ENCODE measurements at places on chromosomes 3 and 15.

GRCh38 chr3:45371621-45372020 lies 16.8 kb upstream of the LARS2 start:
- DNase-seq, result no peak

DNA sequence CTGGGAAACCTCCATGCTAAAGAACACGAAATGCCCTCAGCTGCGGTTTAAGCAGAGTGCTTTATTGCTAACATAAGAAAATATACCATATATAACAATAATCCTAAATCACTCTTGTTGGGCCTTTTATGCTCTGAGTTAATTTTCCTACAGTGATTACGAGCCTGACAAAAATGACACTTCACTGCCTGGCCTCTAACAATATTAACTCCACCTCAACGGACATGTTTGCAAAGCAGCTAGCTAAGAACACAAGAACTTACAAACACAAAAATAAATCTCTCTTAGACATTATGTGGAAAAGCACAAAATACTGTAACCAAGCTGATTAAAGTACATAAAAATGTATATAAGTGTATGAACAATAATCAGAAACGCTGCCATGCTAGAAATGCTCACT lies 40.7 kb downstream of the DLG1 start:
- no peak for DNase-seq

- DNase-seq, result peak; percentile 66
Measured at GRCh38 chr3:152402695-152403451, 134.1 kb downstream of the MBNL1 start.

DNA sequence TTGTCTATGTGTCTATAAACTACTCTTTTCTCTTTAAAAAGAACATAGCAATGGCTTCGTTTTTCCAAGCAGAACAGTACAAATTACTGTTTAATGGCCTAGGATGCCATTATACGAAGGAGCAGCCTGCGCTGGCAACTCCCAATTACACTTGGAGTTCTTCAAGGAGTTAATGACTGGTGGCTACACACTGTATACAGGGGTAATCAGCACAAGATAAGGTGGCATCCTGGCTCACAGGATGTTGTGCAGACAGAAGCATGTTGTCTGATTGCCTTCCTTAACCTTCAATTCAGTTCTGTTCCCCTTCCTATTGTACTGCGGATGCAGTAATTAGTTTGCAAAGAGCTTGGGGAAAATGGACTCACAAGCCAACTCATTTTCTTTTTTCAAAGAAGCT lies 250.7 kb upstream of the ROBO2 start:
- no peak for DNase-seq

GRCh38 chr15:57596301-57596855 lies 4.7 kb downstream of the MYZAP start:
- DNase-seq, result no peak

DNA sequence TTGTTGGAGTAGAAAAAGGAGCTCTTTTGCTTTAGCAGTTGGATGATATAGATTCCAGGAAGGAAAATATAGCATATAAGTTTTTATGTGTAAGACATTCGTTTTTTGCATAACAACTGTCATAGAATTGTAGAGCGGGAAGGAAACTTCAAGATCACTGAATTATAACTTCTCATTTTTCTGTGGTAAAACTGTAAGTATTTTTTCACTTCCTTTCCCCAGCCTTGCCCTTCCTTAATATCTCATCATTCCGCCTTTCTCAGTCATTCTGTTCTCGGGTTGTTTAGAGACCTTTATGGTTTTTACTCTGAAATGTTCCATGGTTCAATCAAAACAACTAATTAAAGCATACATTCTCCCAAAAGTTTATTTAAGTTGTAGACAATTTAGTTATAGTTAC lies 1.1 kb downstream of the EAF2 start:
- no peak for DNase-seq

- DNase-seq, result no peak
Measured at GRCh38 chr3:28924744-28925360, 356.0 kb upstream of the RBMS3 start.

DNA sequence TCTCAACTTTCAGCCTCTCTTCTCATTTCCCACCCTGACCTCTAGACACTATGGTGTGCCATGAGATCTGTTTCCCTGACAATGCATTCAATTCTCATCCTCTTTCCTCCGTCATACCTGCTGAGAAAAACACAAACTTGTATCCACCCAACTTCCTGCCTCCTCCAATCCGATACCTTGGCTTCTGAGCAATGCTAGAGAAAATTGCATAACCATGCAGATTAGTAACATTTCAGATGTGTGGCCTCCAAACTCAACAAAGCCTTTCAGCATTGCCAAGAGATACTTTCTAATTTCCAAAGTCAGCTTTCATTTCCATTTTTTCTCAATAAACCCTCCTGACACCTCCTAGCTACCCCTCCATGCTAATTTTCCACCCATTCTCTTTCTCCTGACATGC lies 88.5 kb downstream of the MINAR1 start:
- no peak for DNase-seq

GRCh38 chr3:51657234-51657633 lies 13.8 kb upstream of the TEX264 start:
- no peak for DNase-seq

DNA sequence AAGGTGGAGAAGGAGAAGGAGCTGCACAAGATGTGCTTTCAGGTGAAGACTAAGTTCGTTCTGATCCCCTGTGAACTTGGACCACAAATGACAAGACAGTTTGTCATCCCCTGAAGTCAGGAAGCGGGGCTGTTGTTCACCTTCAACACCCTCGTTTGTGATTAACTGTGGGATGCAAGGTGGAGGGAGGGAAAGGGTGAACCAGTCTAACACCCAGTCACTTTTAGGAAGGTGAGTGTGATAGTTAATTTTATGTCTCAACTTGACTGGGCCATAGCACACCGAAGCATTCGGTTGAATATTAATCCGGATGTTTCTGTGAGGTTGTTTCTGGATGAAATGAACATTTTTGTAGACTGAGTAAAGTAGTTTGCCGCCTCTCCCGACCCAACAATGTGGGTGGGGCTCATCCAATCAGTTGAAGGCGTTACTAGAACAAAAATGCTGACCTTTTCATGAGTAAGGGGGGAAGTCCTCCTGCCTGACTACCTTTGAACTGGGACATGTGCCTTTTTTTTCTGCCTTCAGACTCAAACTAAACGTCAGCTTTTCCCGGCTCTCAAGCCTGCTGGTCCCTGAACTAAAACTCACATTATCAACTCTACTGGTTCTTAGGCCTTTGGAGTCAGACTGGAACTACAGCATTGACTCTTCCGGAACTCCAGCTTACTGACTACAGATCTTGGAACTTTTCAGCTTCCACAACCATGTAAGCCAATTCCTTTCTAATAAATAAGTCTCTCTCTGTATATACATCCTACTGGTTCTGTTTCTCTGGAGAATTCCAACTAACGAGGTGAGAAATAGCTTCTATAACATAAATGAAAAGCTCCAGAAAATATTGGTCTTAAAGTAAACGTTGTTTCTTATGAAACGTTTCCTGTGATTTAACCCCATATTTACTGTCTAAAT lies 264.0 kb upstream of the SLITRK3 start:
- DNase-seq, result no peak

DNA sequence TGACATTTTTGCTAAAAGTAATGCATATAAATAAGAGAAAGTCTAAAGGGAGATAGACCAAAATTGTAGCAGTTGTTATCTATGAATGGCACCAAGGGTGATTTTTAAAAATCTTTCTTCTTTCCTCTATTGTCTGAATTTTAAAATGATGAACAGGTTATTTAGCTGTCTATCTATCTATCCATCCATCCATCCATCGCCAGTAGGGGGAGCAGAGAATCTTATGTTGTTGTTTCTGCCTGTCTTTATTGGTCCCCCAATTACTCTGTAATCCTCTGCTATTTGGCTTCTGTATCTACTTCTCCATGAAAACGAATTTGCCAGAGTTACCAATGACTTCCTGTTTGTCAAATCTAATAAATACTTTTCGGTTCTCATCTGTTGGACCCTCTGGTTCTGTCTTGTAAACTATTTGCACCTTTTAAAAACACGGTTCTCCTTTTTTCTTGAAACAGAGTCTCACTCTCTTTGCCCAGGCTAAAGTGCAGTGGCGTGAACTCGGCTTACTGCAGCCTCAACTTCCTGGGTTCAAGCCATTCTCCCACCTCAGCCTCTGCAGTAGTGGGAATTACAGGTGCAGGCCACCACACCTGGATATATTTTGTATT lies 86.0 kb downstream of the ECT2 start:
- peak; percentile 8 for DNase-seq

DNA sequence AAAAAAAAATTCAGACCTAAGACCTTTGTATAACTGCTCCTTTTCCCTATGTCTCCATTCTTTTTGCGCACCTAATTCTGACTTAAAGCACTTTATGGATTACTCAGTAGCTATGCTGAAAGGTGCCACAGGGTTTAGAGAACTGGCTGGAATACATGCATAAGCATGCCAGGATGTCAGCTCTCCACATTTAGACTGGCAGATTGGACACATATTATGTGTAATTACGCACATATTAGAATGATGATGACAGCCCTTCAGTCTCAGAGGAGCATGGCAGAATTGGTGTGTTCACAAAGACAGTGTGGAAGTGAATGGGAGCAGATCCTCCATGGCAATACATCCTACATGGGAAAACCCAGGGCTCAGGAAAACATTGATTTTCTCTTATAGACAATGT lies 108.1 kb upstream of the LSAMP start:
- DNase-seq, result no peak

DNA sequence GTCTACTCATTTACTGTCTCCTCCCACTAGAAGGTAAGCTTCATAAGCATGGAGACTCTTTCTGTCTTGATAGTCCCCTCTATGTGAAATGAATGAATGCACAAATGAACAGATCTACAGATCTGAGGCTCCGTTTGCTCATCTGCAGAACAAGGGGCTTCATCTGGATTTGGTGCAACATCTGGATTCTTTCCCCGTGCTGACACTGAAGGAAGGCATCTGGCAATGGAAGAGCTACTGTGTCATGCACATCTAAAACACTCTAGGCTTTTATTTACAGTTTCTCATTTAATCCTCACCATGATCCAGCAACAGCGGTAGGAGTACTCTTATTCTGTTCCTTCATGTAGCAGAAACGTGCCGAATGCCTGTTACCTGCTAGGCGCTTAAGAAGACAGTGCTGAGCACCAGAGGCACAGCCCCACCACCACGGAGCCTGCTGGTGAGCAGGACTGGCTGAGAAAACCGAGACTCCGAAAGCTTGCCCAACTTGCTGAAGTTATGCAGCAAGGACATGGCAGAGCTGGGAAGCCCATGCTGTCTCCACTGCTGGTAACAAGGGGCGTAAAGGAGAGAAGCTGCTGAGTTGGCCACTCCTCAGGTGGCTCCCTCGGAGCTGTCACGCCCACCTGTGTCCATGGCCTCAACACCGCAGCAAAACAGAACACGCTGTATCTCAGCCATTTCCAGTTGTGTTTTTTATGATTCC lies 31.1 kb downstream of the LSM3 start:
- DNase-seq, result no peak

- no peak for DNase-seq
Measured at GRCh38 chr15:49273734-49274318, 103.8 kb downstream of the GALK2 start.

GRCh38 chr15:68612979-68613740 lies 34.4 kb downstream of the CORO2B start:
- DNase-seq, result no peak

DNA sequence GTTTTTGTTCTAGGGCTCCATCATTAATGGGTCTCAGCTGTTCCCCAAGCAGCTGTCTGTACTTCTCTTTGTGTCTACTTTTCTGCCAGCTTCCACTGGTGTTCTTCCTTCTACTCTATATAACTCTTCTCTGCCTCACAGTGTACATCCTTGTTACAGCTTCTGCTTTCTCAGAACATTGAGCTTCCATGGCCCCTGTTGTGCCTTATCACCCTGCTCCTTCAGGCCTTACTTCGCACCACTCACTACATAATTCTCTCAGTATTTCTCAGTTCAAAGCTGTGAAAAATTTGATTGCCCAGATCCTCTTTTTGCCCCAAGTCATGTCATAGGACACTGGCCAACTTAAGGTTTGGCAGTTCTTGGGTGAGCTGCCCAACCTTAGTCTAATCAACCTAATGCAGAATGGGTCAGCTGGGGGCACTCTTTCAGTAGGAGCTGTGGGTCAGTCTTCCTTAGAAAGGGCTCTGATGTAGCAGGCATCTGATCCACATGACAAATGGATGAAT lies 28.9 kb downstream of the CSTA start:
- DNase-seq, result no peak

- no peak for DNase-seq
Measured at GRCh38 chr15:100464256-100464655, 64.5 kb downstream of the CERS3 start.

- DNase-seq, result peak; percentile 30
Measured at GRCh38 chr15:62389885-62390790, 225.1 kb upstream of the C2CD4B start.

- DNase-seq, result no peak
Measured at GRCh38 chr3:100954199-100954935, 38.9 kb downstream of the ABI3BP start.

DNA sequence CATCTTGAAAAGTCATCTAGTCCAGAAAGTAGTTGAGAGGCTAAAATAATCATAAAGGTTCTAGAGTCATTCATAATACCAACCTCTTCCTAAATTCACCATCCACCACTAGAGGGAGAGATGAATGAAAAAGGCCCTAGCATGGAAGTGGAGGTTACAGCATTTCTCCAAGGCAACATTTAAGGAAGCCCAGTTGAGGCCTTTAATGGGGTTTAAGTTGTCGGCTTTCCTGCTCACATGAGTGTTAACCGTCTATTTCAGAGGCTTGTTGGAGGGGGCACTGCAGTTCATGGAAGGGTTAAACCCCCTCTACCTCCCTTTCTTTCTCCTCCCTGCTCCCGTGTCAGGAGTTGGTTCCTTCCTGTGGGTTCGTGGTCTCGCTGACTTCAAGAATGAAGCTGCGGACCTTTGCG lies 3.8 kb upstream of the SLCO3A1 start:
- DNase-seq, result peak; percentile 71

- DNase-seq, result no peak
Measured at GRCh38 chr15:72890043-72890442, 106.5 kb upstream of the ADPGK start.

- no peak for DNase-seq
Measured at GRCh38 chr3:52210550-52211046, 12.6 kb downstream of the ALAS1 start.

- no peak for DNase-seq
Measured at GRCh38 chr15:66959875-66960274, 105.5 kb upstream of the SMAD3 start.

- no peak for DNase-seq
Measured at GRCh38 chr3:98151241-98151640, 4.0 kb downstream of the OR5H14 start.

DNA sequence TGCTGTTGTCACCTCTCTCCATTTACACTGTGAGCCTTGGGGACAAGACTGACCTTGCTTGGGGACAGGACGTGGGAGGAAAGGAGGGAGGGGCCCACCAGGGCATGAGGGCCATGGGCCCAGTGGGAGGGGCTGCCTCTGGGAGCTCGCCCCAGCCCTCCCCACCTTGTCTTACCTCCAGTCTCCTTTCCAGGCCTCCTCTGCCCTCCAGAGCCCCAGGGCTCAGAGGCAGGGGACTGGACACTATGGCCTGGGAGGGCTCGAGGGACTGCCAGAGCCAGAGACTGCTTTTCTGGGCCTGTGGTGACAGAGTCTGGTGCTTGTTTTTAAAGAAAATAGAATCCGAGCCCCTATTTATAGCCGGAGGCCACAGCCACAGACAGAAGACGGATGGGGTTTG lies 10.2 kb downstream of the CSPG4 start:
- DNase-seq, result no peak
